ENCODE measurements at places on chromosomes 6 and 20.

GRCh38 chr6:168194732-168195567, 115.9 kb upstream of the FRMD1 start:
- DNase-seq, result no peak

GRCh38 chr20:1644101-1644962, 13.2 kb downstream of the SIRPG start:
- no peak for DNase-seq

- no peak for DNase-seq
Observed at GRCh38 chr6:36204068-36204753, 7.7 kb downstream of the BRPF3 start.

GRCh38 chr20:50194422-50194830, 3.8 kb downstream of the CEBPB start:
- DNase-seq, result no peak

Data from NCI-H345 (cell line).